Caco-2 (cell line): ENCODE measurements at places on chromosomes 4 and X.

DNA sequence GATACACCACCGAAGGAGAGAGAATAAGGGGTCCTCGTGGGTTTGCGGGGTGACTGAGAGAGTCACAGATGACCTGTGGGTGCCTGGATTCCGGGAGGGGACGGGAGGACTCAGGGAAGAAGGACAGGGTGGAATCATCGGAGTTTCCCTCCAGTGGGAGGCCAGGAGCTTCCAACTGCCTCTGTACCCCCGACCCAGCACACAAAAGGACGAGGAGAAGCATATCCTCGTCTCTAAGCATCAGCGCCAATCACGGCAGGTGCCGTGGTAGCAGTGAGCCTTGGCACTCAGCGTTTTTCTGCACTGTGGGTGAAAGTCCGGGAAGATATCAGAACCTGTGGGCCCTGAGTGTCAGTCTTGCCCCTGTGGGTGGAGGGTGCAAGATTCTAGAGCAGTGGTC lies 62.0 kb downstream of the ASMT start:
- no peaks in the 10 kb centered on the region for H3K27me3 ChIP-seq
- no peak overlapping the region for H3K4me3 ChIP-seq
- no peak for DNase-seq
- H3K27ac ChIP-seq: no peak overlapping the region
- no peaks in the 10 kb centered on the region for H3K36me3 ChIP-seq

- H3K27ac ChIP-seq: no peak overlapping the region
- H3K27me3 ChIP-seq: no peaks in the 10 kb centered on the region
- H3K4me3 ChIP-seq: no peak overlapping the region
- DNase-seq: peak; percentile 35
- H3K4me1 ChIP-seq: no peaks in the 10 kb centered on the region
- H3K36me3 ChIP-seq: no peaks in the 10 kb centered on the region
Measured at GRCh38 chrX:69060631-69061408, 104.4 kb downstream of the PJA1 start.

DNA sequence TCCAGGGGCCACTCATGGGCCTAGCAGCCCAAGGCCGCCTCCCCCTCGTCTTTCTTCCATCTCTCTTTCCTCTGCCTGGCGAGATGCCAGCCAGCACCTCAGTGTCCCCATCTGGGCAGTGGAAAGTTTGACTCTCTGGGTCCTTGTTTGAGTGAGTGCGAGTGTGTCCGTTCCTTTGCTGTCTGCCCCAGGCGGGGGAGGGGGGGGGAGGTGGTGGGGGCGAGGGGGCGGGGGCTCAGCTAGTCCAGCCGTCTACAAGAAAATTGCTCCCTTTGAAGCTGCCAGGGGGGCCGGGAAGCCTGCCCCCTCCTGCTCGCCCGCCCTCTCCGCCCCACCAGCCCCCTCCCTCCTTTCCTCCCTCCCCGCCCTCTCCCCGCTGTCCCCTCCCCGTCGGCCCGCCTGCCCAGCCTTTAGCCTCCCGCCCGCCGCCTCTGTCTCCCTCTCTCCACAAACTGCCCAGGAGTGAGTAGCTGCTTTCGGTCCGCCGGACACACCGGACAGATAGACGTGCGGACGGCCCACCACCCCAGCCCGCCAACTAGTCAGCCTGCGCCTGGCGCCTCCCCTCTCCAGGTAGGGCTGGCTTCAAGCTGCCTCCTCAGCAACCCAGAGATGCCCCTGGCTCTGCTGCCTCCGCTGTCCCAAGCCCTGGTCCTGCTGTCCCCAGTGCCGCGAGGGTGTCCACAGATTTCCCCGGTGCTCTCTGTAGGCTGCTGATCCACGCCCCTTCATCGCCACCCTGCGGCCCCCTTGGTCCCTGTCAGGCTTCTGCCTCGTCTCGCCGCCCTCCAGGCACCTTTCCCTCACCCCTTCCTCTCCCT lies at the start of gene BGN:
Gene BGN, plus strand, starts transcription at position 440 of the 821 bp plus-strand sequence. CDS start 9,652 bp downstream, outside the sequence.
- H3K4me1 ChIP-seq: peaks cover 9% of the 10 kb centered on the region
- DNase-seq: peak; percentile 73
- peak within 1 kb of the TSS; percentile 27 for H3K4me3 ChIP-seq
- H3K27ac ChIP-seq: peak within 1 kb of the TSS; percentile 27

DNA sequence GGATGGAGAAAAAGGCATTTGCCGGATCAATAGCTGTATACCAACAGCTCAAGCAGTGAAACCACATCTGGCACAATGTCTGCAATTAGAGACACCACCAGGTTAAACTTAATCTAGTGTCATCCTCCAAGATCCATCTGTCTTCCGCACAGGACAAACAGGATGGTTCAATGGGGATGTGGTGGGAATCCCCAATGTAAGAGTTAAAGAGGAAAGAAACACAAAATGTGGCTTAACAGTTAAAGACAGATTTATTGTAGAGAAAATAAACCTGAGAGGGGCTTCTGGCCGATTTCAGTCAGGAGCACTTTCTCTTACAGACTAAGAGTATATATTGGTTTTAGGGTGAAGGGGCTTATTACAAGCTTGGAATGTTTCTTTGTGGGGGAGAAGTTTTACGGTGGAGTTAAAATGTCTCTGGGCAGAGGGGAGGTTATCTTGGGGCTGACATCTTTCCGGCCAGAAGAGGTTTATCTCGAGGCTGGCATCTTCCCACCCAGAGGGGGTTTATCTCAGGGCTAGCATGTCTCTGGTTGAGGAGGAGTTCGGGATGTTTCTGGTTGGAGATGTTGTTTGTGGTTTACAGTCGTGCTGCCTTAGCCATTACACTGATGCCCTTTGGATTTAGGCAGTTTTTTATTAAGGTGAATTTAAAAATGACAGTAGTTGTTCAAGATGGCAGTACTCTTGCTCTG lies 61.7 kb downstream of the KANTR start:
- H3K4me1 ChIP-seq: no peaks in the 10 kb centered on the region
- no peaks in the 10 kb centered on the region for H3K27me3 ChIP-seq
- no peak for DNase-seq
- H3K4me3 ChIP-seq: no peak overlapping the region
- H3K36me3 ChIP-seq: no peaks in the 10 kb centered on the region

DNA sequence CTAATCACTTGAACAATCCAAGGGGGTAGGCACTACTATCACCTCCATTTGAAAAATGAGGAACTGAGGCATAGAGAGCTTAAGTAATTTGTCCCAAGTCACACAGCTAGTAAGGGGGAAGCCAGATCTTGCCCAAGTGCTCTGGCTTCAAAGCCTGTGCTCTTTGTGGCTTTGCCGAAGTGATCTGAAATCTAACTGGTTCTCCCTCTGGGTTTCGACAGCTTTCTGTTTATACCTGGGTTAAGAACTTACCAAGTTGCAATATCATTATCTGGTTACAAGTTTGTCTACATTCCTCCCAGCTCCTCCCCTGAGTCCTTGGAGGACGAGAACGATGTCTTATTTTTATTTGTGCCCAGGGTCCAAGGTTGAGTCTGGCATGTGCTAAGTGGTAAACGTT lies 125.3 kb upstream of the RAI2 start:
- no peaks in the 10 kb centered on the region for H3K4me1 ChIP-seq
- H3K27me3 ChIP-seq: no peaks in the 10 kb centered on the region; the same call in 1 of the 2 replicates
- no peak overlapping the region for H3K4me3 ChIP-seq
- H3K27ac ChIP-seq: no peak overlapping the region
- H3K36me3 ChIP-seq: no peaks in the 10 kb centered on the region

DNA sequence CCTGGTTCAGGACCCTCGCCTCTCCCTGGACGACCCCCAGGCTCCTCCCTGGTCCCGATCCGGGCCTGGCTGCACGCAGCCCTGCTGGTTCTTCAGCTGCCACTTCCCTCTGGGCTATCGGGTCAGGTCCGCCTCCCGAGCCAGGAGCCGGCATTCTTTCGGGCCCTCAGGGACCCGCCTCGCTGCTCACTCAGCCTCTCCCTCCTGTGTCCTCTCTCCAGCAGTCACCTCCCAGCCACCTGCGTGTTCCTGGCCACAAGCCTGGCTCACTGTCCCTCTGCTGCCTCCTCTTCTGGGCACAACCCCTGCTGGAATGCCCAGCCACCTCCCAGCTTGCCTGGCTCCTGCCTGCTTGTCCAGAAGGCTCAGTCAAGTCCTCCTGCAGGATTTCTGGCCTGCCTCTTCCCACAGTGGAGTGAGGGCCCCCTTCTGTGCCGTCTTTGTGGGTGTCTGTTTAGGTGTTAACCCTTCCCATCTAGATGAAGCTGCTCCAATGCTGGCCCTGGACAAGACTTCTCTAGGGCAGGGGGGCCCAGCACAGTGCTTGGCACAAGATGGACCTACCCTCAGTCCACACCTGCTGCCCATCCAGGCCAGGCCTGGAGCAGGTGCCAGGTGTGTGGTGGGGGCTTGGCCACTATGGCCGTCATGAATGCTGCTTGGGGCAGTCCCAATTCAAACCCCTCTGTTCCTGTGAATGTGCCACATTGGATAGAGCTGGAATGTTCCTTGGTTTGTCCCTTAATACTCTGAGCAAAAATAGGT lies 2.2 kb downstream of the WFS1 start:
- DNase-seq: no peak
- H3K27ac ChIP-seq: peak overlapping the region; percentile 45
- no peak overlapping the region for H3K4me3 ChIP-seq
- peaks cover 24% of the 10 kb centered on the region for H3K4me1 ChIP-seq
- no peaks in the 10 kb centered on the region for H3K36me3 ChIP-seq
- H3K27me3 ChIP-seq: no peaks in the 10 kb centered on the region

DNA sequence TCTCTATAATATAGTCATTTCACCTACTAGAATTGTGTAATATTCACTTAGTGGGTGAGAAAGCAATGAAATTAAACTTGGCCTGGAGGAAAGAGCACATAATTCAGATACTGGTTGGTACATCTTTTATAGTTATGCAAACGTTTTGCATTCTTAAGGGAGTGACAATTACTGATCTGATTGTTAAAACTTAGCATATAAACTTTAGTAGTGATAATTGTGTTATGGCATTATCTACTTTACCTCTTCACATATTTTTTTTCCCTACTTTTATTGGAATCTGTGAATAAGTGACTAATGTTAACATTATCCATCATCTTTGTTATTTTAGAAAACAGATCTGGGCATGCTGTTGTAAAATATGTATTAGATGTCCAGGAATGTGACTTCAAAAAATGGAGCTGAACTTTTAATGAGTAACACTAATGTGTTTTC lies 217.4 kb upstream of the GIMD1 start:
- no peak for DNase-seq
- H3K27ac ChIP-seq: no peak overlapping the region
- no peaks in the 10 kb centered on the region for H3K36me3 ChIP-seq
- H3K4me1 ChIP-seq: peaks cover 14% of the 10 kb centered on the region
- H3K4me3 ChIP-seq: no peak overlapping the region

GRCh38 chr4:124945422-124945821 lies 232.9 kb upstream of the ANKRD50 start:
- no peak overlapping the region for H3K4me3 ChIP-seq
- no peaks in the 10 kb centered on the region for H3K4me1 ChIP-seq
- DNase-seq: no peak
- H3K27ac ChIP-seq: no peak overlapping the region
